ENCODE measurements at places on chromosomes 1 and 21.

GRCh38 chr1:31891280-31891679, 46.9 kb downstream of the PTP4A2 start:
- no peak for DNase-seq

DNA sequence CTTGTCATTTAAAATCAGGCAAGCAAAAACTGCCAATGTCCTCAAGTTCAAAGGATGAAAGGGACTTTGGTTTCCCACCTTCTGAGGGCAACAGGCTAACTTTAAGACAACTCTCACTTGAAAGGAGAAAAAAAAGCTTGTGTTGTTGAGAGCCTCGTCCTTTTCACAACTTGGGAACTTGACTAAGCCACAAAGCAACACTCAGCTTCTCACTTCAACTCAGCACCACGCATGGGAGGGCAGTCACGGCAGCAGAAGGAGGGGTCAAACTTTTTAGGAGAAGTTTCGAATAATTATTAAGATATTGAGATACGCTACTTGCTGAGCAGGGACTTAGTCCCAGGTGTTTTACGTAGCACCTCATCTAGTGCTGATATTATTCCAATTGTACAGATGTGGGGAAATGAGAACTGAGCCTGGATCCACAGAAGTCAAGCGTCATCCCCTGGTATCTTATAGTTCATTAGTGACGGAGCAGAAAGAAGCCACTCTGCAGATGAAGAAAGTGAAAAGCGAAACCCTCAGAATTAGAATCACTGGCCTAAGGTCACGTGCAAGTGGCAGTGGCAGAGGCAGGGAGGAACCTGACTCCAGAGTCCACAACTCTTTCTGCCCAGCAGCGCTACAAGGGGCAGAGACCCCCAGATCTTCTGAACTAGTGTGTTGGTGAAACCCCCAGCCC, 83.6 kb downstream of the JAK1 start:
- DNase-seq, result no peak

- DNase-seq, result no peak
Observed at GRCh38 chr1:19398309-19398760, 86.2 kb downstream of the SLC66A1 start.

DNA sequence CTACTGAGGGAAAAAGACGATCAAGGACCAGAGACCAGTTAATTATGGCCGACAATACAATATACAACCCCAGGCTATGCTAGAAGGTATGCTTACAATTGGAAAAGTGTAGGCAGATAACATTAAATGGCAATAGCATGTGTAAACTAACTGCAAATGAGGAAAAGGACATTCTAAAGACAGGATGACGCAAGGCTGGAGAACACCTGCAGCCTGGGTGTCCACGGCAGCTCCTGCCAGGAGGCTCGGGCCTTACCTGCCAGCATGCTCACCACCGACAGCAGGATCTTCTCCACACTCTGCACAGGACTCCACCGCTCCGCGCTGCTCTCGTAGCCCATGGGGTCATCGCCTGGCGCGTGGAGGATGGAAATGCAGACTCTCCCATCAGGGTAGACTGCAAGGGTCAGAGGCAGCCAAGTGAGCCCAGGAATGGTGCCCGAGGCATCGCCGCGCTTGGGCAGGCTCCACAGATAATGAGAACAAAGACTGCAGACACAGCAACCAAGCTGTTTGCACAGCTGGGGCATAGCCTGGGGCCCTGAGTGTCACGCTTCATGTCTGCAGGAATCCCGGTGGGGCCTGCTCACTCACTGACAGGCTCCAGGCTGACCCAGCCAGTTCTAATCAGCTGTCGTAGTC, 28.2 kb downstream of the UBE2G2 start:
- no peak for DNase-seq

DNA sequence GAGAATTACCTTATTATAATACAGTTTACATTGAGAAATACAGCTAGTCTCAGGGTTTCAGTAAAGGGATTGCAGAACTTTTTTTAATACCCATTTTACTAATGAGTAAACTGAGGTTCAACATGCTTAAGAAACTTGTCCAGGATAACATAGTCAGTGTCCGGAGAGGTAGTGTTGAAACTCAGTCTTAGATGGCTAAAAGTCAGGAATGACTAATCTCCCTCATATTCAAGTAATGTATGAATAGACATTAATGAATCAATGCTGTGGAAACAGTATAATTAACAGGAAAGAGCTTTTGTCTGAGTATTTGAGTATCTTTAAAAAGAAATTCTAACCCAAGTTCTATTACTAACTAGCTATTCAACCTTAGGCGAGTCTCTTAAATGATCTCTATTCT, 397.6 kb downstream of the PLA2G4A start:
- DNase-seq, result no peak

DNA sequence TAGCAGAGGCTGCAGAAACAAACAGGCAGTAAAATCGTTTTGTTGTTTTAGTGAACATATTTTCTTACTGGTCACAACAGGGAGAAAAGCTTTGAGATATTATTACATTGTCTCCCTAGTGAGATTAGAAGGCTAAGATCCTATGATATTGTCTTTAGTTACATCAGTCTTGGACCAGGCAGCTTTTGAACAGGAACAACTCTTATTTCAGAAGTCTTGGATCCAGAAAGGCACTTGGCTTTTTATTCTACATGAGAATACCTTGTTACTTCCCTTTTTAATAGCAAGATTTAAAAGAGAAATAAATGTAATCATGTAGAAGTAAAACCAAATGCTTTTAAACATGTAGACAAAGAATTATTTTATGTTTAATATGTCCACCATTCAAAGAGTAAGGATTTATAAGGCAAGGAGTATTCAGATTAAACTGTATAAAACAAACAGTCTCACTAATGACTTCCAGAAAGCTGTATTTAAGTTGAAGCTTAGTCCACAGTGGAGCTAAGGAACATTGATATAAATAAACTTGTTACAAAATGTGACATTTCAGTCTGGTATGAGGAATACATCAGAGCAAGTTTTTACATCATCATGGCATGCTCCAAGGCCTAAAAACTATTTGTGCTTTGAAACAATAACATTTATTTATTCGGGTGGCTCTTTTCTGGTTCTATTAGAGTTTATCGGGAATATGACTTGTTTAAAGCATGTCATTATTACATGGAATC, 72.2 kb downstream of the PHTF1 start:
- DNase-seq, result no peak

DNA sequence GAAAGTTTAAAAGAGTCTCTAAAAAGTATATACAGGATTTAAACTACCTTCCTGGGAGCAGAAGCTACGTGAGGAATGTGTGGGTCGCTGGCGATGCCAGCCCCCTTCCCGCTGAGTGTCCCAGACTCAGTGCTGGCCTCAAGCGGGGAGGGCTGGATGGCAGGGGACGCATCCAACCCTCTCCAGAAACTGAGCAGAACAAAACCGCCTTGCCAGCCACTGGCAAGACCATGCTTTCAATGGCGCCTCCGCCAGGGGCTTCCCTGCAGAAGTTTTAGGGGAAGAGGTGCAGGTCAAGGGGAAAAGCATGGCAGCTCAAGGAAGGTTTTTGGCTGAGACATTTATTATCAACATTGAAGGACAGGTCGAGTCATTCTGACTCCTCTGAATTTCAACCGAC, 26.1 kb downstream of the NADK start:
- DNase-seq, result no peak

DNA sequence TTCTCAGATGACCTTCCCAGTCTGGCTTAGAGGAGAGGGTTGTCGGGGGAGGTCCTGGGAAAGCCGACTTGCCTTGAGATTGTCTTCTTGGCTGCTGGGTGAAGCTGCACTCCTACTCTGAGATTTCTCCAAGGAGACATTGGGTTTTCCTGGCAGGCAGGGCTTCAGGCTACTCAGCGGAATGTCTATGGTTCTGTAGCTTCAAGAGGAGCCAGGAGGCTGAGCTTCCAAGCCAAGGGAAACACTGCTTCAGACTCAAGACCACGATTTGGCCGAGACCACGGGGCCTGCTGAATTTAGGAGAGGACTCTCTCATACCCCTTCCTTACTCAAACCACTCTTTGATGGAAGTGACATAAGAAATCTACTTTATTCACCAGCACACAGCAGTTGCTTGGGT, 67.8 kb downstream of the NTMT2 start:
- no peak for DNase-seq

DNA sequence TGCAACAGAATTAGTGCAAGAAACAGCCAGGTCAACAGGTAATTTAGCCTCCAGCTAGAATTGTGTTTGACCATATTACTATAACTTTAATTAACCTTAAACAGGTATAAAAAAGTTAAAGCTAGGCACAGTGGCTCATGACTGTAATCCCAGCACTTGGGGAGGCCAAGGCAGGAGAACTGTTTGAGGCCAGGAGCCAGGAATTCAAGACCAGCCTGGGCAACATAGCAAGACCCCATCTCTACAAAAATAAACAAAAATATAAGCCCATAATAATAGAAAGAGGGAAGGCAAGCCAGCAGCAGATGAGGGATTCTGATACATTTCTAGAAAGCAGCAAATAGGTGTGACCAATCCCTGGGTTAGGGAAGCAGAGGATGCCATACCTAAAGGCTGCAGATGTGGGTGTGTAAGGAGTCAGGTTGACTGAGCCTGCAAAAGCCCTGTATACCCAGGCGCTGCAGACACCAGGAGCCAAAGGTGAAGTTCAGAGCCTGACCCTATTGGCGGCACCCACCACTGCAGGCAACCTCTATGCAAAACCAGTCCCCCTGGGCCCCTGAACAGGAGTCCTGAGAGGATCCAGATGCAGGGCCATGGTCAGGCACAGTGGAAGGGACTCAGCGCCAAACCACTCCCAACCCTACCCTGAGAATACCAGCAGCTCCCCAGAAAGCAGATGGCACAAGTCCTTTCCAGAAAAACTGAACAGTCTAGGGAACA, 19.3 kb upstream of the LSS start:
- DNase-seq, result no peak

- DNase-seq, result no peak
Observed at GRCh38 chr1:219537223-219537631, 75.7 kb downstream of the ZC3H11B start.

GRCh38 chr1:162389021-162389818, 7.7 kb downstream of the C1orf226 start:
- no peak for DNase-seq

DNA sequence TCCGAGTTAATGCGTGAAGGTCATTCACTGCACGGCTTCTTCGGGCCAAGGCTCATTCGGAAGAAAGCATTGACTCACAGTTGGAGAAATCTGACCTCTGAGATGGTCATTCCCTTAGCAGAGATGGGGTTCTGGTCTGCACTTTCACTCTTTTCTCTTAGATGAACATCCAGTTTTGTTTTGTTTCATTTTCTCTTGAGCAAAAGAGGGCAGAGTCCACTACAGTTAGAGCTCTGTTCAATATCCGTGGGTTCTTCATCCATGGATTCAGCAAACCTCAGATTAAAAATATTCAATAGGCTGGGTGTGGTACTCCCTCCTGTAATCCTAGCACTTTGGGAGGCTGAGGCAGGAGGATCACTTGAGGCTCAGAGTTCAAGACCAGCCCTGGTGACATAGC, 57.4 kb upstream of the SIPA1L2 start:
- DNase-seq, result no peak

DNA sequence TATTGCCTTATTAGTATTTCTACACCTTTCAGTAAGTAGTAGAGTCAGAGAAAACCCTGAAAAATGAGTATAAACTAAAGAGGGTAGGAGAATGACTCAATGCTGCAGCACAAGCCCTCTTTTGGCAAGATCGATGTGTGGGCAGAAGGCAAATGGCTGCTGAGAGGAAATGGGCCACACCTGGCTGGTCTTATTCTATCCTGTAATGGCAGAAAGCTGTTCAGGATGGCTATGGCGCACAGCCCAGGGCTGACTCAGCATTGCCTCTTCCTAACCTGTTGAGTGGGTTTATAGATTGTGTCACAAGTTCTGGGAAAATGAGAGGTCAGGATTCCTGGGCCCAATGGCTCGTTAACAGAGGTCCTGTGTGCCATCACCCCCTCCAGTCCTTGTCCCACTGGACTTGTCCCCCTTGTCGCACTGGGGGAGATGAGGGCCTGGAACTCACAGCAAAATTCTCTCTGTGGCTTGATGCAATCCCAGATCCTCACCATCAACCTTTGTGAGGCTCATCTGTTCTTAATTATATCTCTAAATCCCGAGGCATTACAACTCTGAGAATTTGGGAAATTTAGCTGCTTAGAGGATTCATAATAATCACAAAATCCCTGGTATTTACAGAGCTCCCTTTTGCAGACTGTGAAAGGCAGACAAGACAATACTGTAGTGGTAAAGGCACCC, 13.2 kb downstream of the HMGB4 start:
- DNase-seq, result no peak

GRCh38 chr21:38376235-38376634, 119.4 kb downstream of the KCNJ15 start:
- no peak for DNase-seq

GRCh38 chr1:33716976-33717688, 146.7 kb upstream of the HMGB4 start:
- DNase-seq, result no peak

DNA sequence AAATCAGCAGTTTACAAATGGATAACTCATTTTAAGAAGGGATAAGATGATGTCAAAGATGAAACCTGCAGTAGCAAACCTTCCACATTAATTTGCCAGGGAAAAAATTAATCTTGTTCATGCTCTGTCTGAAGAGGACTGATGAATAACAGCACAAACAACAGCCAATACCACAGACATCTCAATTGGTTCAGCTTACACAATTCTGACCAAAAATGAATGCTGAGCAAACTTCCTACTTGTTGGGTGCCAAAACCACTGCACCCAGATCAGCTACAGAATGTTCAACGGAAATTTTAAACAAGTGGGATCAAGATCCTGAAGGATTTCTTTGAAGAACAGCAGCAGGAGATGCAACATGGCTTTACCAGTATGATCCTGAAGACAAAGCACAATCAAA, 98.3 kb downstream of the COQ8A start:
- no peak for DNase-seq
